ENCODE measurements at places on chromosomes 5 and 9. TPM values are rescaled to one million over a fixed set of nuclear protein-coding genes. Genes with fewer than 3 reads are reported as not detected.

DNA sequence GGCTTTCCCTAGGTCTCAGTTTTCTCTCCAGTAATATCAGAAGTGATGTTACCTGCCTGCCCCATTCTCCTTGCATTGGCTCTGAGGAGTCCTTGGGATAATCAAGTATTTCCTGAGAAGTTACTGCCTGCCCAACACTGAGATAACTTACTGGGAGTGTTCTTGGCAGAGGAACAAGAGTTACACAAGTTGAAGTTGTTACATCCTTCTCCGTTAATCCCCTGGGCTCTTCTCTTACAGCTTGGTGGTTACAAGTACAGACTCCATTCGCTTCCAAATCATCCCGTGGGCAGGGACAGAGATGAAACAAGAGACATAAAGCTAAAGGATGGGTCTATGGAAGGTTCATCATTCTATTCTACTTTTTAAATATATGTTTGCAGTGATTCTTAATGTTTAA lies 74.1 kb upstream of the SAP30L start:
- H3K4me1 ChIP-seq: peaks cover 3% of the 10 kb centered on the region
- H3K36me3 ChIP-seq: peaks cover 4% of the 10 kb centered on the region
- no peaks in the 10 kb centered on the region for H3K27me3 ChIP-seq
- DNase-seq: no peak
- no peak overlapping the region for H3K4me3 ChIP-seq

- no peak overlapping the region for H3K4me3 ChIP-seq
- peaks cover 37% of the 10 kb centered on the region for H3K27me3 ChIP-seq
- no peak overlapping the region for H3K27ac ChIP-seq
- H3K36me3 ChIP-seq: no peaks in the 10 kb centered on the region
Observed at GRCh38 chr5:6583049-6583880, 49.6 kb downstream of the NSUN2 start.

DNA sequence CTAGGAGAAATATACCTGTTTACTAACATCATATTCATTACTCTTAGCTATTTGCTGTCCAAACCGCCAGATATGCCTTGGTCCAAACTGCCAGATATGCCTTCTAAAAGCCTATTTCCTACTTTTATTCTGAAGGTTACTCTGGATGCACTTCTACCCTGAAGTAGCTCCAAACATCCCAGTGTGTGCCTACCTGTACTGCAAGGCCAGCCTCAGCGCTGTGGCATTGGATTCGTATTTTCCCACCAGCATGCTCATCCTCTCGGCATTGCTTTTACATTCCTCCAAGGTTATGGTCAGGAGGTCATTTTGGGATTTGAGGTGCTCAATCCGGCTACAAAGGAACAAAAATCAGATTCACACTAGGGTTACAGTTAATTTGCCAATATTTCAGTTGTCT lies 94.3 kb downstream of the DCP2 start:
- H3K36me3 ChIP-seq: no peaks in the 10 kb centered on the region
- DNase-seq: no peak
- no peak overlapping the region for H3K27ac ChIP-seq
- H3K4me1 ChIP-seq: peaks cover 14% of the 10 kb centered on the region

DNA sequence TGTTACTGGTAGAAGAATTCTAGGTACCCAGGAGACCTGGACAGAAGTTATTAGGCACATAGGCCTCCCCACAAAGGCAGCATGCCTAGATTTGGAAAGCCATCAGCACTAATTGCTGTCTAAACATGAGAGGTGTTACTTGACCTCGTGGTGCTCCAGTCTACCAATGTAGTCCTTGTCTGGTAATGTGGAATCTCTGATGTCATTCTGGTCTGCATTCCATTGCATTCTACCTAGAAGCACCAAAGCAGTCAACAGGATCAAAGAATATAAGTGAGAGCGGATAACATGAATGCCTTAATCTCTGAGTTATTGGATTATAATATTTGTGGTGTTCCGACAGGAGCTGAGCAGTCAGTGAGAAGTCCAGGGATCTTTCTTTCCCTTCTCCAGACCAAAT lies 175.2 kb downstream of the PSAT1 start:
- no peaks in the 10 kb centered on the region for H3K4me1 ChIP-seq
- DNase-seq: no peak
- no peak overlapping the region for H3K27ac ChIP-seq
- no peak overlapping the region for H3K4me3 ChIP-seq
- no peaks in the 10 kb centered on the region for H3K36me3 ChIP-seq

GRCh38 chr9:110303133-110303532 lies 34.5 kb downstream of the TXNDC8 start:
- no peak overlapping the region for H3K27ac ChIP-seq
- H3K4me1 ChIP-seq: no peaks in the 10 kb centered on the region
- peaks cover 6% of the 10 kb centered on the region for H3K27me3 ChIP-seq
- DNase-seq: no peak
- no peaks in the 10 kb centered on the region for H3K36me3 ChIP-seq
- H3K4me3 ChIP-seq: no peak overlapping the region

DNA sequence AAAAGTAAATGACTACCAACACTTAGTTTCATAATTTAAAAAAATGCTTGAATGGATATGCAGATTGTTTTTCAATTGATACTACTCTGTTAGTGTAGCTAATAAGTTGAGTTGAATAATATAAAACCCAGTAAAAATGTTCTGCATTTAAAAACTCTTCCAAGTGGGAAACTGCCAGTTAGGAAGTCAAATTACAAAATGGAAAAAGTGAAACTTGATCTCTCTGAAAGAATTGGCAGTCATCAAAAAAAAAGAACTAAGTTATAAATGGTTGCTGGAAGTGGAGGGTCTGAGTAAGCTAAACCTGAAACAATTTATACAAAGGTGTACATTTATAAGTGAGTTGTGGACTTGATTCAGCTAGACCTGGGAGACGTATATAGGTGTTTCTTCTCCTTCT lies 52.4 kb downstream of the VCAN start:
- H3K27me3 ChIP-seq: peaks cover 6% of the 10 kb centered on the region
- no peak overlapping the region for H3K4me3 ChIP-seq
- no peak for DNase-seq
- no peaks in the 10 kb centered on the region for H3K4me1 ChIP-seq

ANKRD31 gene
- 0.36 TPM for total RNA-seq

CCDC180 gene
- total RNA-seq: 2.0 TPM

ASTN2 gene
- total RNA-seq: 6.6 TPM

UGT3A1 gene
- not detected for total RNA-seq
